ENCODE measurements at places on chromosomes 16 and 17.

DNA sequence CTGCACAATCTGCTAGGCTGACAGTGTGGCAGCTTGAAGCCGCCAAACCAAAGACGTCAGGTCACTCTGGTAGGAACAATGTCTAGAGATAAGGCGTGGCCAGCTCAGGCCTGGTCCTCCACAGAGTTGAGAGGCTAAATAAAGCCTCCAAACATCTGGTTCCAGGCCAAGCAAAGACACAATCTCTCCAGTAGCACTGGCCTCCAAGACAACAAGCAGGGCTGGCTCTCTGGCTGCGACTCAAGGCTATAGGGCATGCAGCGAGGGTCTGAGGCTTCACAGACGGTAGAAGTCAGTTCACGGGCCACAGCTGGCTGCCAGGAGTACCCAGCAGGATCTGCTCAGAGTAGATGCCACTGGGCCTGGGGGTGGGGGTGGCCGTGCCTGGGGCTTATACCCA is 75.6 kb downstream of the ABR start:
- DNase-seq, result no peak

- no peak for DNase-seq
These were observed 9.1 kb downstream of the PLCD3 start for GRCh38 chr17:45123076-45123770.

- DNase-seq, result no peak
These were observed 18.2 kb downstream of the CASC3 start for GRCh38 chr17:40158438-40159013.

GRCh38 chr17:45101546-45101882 is 30.8 kb downstream of the PLCD3 start:
- DNase-seq, result no peak

DNA sequence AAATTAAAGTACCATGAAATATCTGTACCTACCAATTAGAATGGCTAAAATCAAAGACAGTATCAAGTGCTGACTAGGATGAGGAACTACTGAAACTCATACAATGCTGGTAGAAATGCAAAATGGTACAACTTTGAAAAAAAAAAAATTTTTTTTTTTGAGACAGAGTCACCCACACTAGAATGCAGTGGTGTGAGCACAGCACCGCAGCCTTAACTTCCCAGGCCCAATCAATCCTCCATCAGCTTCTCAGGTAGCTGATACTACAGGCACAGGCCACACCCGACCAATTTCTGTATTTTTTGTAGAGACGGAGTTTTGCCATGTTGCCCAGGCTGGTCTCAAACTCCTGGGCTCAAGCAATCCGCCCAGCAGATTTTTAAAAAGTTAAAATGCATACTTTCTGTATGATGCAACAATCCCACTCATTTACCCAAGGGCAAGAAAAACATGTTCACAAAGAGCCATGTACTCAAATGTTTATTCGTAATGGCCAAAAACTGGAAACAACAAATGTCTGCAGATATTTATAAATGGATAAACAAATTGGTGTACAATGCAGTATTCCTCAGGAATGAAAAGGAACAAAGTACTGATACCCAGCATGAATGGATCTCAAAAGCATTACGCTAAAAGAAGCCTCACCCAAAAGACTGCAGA is 8.7 kb downstream of the SMURF2 start:
- DNase-seq, result no peak

- no peak for DNase-seq
These were observed 8.2 kb downstream of the PLCD3 start for GRCh38 chr17:45123930-45124796.

GRCh38 chr16:66454751-66455150 is 27.7 kb downstream of the BEAN1 start:
- DNase-seq, result no peak

DNA sequence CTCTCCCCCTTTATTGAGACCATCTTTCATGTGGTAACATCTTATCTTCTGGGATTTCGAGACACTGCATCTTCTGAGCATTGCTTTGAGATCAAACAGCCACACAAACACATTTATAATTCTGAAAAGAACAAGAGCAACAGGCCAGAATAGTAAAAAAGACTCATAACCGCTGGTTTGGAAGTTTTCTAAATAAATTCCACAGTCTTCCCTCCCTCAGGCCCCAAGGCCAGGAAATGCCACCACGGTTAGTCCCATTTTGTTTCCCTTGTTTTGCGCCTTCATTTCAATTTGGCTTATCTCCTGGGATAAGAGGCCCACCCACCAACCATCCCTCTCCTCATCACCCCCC is 25.3 kb downstream of the LITAF start:
- no peak for DNase-seq

DNA sequence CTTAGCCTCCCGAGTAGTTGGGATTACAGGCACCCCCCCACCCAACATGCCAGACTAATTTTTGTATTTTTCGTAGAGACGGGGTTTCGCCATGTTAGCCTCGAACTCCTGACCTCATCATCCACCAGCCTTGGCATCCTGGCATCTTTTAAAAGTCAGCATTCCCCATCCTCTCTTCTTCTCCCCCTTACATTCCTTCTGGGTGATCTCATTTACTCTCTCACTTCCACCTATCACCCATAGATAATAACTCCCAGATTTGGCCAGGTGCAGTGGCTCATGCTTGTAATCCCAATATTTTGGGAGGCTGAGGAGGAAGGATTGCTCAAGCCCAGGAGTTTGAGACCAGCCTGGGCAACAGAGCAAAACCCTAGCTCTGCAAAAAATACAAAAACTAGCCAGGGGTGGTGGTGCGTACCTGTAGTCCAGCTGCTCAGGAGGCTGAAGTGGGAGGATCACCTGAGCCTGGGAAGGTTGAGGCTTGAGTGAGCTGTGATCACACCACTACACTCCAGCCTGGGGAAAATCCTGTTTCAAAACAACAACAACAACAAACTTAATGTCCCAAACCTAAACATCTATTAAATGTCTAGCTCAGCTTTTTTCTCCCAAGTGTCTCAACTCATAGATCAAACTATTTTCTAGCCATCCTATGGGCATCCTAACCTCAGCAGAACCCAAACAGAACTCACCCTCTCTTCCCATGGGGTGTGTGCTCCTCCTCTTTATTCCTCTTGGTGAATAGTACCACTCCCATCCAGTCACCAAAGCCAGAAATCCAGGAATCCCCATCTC is 16.1 kb upstream of the SSTR2 start:
- DNase-seq, result no peak

DNA sequence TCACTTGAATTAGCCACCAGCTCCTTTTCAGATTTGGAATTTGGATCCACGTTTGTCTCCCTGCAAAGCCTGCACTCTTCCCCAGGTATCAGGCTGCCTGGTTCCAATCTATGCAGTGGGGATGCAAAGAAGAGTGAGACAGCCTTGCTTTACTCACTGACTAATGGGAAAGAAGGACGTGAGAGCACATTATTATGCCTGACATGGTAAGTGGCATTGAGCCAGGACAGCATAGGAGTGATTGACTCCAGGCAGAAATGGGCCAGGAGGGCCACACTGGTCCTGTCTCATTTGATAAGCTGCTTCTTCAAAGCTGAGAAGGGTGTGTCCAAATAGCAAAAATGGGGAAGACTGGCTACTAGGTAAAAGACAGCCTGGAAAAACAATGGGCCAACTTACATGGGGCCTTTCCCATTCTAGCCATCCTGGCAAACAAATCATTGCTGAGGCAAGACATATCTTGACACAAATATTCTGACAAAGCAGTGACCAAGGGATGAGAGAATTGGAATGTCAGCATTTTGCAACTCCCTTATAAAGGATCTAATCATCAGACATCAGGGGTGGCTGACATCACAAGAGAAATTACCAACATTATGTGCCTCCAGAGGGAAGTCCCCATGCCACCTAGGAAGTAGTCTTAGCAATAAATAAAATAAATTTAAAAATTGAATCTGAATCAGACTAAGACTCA is 38.6 kb downstream of the CDH11 start:
- DNase-seq, result no peak

GRCh38 chr16:86219655-86220445 is 290.5 kb upstream of the FOXF1 start:
- no peak for DNase-seq

GRCh38 chr17:14460516-14461226 is 159.8 kb downstream of the HS3ST3B1 start:
- no peak for DNase-seq

- no peak for DNase-seq
These were observed 276.1 kb downstream of the SLC39A11 start for GRCh38 chr17:72816406-72816805.

- DNase-seq, result no peak
These were observed 143.7 kb upstream of the GNAO1 start for GRCh38 chr16:56047307-56048234.

DNA sequence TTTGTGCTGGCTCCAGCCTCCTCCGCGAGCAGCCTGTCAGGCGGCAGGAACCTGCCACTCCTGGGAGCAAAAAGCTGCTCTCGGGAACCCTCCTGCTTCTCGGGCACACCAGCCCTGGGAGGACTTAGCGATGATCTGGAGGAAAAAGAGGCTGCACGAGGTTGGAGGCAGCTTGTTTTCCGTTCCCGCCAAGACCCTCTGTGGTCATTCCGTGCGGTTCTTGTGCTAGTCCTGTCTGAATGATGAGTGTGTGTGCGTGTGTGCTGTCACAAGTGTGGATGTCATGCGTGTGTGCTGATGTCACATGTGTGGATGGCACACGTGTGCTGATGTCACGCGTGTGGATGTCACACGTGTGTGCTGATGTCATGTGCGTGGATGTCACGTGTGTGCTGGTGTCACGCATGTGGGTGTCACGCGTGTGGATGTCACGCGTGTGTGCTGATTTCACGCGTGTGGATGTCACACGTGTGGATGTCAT is 150.0 kb downstream of the NPIPB11 start:
- no peak for DNase-seq

GRCh38 chr17:57357830-57358430 is 101.6 kb downstream of the MSI2 start:
- DNase-seq, result no peak

GRCh38 chr17:48718761-48719641 is 3.3 kb downstream of the PRAC1 start:
- no peak for DNase-seq

GRCh38 chr17:19357351-19357750 is 5.2 kb downstream of the B9D1 start:
- no peak for DNase-seq

GRCh38 chr17:80466188-80466705 is 10.2 kb downstream of the NPTX1 start:
- DNase-seq, result no peak

GRCh38 chr17:43359469-43360110 is 39.2 kb upstream of the ARL4D start:
- DNase-seq, result no peak

DNA sequence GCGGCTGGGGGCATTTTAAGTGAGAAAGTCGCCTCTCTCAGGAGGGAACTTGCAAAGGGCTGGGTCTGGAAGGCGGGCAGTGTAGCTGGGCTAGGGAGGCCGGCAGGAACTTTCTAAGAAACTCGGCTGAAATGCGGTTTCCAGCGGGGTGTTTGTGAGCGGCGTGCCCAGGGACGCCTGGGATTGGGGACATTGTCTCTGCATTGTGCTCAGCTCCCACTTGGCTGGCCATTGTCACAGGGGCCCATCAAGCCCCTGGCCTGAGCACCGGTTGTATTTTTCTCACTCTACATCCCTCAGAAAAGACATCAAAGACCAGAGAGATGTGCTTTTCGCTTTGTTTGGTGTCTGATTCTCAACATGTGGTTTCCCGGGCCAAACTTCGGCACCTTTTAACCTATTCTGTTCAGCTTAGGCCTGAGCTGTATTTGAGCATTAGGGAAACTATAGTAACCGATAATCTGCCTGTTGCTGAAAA is 291.1 kb upstream of the IRX3 start:
- no peak for DNase-seq

DNA sequence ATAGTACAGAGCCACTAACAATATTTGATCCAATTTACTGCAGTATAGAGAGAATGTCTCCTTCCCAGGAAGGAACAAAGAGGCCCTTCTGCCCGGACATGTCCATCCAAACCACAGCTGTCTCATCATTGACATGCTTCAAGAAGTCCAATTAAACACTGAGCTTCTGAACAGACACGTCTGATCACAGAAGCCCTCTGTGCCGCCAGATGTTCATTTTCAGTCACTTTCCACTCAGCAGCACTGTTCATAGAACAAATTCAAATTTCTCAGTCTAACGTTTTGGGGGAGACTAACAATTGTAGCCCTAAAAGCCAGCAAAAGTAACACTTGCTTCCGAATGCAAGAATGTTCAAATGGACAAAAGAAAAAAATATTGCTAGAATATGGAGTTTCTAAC is 15.3 kb downstream of the ZC3H7A start:
- DNase-seq, result peak; percentile 38

DNA sequence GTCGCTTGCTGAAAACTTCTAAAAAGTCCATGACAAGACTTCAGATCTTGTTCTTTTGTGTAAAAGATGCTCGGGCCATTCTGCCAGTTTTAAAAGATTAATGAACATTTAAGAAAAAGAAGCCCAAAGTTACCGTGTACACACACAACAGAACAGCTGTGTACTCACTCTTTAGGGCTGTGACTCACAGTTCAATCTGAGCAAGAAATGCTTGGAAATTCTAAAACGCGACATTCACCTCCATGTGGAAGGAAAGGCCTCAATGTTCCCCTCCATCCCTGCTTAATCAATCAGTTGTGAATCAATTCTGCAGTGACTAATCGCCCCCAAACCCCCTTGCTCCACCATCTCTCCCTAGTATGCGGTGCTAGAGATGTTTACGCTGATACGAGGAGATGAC is 609.9 kb upstream of the SALL1 start:
- DNase-seq, result no peak

- DNase-seq, result no peak
These were observed 5.4 kb downstream of the RTN4RL1 start for GRCh38 chr17:2019723-2020122.

DNA sequence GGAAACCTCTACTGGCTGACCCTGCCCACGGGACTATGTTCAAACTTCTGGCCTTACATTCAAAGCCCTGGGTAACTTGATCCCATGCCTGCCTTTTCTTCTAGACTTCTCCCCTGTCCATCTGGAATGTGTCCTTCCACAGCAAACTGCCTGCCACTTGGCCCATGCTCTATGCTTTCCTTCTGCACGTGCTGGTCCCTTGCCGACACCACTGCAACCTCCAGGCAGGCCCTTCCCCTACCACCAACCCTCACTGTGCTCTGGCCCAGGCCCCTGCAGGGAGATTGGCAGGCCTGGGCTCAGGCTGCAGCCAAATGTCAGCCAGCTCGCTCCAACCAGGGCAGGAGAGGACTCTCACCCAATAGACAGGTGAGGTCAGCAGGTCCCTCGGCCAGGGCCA is 11.0 kb downstream of the HSD11B2 start:
- DNase-seq, result no peak

Measured in substantia nigra (tissue), 51 donors.